LNCaP clone FGC (cell line): ENCODE measurements at places on chromosomes 4 and X.

DNA sequence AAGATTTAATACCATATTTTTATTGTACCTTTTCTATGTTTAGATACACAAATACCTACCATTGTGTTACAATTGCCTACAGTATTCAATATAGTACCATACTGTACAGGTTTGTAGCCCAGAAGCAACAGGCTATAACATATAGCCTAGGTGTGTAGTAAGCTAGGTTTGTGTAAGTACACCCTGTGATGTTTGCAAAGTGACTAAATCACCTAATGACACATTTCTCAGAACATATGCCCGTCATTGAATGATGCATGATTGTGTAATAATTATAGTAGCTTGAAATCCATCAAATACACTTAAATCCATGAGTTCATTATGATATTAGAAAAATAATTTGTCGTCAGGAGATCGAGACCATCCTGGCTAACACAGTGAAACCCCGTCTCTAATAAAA, 30.8 kb downstream of the GAB3 start:
- no peak for DNase-seq

DNA sequence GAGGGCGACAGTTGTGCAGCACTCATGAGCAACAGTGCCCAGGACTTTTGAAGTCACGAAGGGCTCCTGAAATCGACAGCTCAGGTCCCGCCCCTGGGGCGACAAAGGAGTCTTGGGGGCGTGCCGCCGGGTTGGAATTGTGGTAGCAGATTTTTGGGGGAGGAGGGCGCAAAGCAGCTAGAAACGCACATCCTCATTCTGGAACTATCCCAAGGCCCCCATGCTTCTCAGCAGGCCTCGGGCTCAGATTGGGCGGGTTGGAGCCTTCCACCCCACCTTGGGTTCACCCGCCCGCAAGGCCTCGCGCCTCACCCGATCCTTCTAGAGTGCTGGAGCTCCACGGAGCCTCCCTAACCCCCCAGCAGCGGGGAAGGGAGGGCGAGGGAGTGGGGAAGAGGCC, 85.5 kb downstream of the HPRT1 start:
- no peak for DNase-seq

GRCh38 chr4:186825069-186825468, 101.4 kb upstream of the FAT1 start:
- DNase-seq = no peak

GRCh38 chr4:15652841-15653240, 2.3 kb downstream of the FBXL5 start:
- no peak for DNase-seq

- no peak for DNase-seq
Observed at GRCh38 chr4:83996254-83996653, 460.3 kb downstream of the GPAT3 start.

- no peak for DNase-seq
Observed at GRCh38 chr4:1137063-1137776, 23.9 kb upstream of the RNF212 start.

DNA sequence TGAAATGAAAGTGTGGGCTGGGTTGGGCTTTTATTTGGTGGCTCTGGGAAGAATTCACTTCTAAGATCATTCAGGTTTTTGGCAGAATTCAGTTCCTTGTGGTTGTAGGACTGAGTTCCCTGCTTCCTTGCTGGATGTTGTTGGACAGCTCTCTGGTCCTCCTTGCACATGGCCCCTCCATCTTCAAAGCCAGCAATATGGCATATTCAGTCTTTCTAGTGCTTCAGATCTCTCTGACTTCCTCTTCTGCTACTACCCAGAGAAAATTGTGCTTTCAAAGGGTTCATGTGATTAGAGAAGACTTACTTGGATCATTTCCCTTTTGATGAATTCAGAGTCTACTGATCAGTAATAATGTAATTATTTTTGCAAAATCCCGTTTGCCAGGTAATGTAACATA, 12.8 kb upstream of the IGFBP7 start:
- DNase-seq = no peak

DNA sequence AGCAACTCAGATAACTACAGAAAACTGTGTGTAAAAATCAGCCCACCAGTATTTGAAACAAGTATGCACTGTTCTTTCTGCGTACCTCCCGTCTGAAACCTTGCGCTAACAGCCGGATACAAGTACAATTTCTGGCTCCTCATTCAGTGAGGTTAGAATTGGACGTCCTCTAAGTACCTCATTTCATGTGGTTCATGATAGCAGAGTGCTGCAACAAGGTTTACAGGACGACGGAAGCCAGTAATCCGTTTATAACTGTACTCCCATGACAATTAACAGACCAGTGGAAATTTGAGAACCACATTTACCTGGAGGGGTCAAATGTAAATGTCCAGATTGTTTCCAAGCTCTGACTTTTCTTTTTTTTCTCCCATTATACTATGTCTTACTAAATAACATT, 52.9 kb upstream of the TENM3 start:
- DNase-seq = no peak

GRCh38 chrX:9948406-9948805, 18.8 kb upstream of the CLDN34 start:
- no peak for DNase-seq

- no peak for DNase-seq
Observed at GRCh38 chrX:48083212-48083611, 11.8 kb upstream of the ZNF630 start.

DNA sequence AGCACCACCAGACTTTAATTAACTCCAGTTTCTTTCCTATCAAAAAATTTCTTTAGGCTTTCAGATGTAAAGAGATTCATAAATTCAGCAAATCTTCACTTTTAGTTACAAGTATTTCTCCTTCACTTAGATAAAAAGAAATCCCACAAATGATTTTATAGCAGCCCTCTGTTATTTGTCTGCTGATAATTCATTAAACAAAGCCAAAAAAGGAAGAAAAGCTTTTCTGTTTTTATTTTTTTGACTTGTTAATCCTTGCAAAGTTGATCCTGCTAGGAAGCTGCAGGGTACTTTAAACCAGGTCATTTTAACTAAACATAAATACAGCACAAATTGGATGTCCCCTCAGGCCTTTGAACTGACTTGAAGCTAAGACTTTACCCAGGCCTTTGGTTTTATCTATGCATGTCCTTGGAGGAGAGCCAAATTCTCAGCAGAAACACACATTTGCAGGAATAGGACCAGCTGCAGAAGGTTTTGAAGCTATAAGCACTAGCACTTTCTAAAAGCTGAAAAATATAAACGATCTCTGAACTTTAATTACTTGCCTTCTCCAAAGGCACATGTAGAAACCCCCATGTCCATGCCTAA, 57.5 kb downstream of the PCDH18 start:
- no peak for DNase-seq

DNA sequence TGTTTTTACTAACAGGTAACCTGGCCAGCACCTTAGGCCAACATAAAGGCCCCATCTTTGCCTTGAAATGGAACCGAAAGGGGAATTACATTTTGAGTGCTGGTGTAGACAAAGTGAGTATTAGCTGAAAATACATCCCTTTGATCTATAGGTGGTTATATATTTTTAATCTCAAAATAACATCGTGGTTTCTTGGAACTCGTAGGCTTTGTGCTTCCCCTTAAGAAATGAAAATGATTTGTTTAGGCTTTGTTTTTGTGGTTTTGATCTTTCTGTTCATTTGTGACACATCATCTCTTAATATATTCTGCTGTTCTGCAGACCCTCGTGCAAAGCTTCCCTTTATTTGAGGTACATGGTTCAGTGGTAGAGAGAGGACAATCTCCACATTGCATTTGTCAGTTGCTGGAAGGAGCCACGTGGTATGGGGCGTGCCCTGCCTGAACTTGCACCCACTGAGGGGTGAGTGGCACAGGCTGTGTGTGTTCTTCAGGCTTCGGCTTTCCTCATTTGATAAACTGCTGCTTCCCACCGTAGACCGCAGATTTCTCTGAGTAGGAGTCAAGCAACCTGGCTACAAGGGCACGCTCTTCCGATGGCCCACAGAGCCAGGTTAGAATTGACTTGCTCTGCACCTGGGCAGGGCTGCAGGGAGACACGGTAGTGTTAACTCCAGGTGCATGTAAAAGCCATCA, 72.2 kb downstream of the GPR143 start:
- DNase-seq = no peak

DNA sequence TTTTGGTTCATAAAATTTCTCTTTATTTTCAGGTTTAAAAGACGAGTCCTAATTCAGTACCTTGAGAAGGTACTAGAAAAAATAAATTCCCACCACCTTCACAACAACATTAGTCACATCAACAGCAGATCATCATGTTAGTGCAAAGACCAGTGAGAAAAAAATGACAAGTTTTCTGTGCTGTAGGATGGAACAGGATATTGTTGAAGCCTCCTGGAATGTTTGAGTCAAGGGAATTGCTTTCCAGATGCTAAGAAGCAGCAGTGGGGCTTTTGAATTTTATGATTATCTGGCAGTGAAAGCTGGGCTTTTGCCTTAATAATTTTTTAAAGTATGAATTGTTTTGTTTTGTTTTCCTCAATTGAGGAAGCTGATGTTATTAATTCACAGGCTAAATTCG, 61.0 kb downstream of the INTS6L start:
- DNase-seq = no peak

GRCh38 chr4:47462799-47463234, 685 bp downstream of the COMMD8 start:
- no peak for DNase-seq

GRCh38 chrX:136185401-136186022, 38.2 kb downstream of the FHL1 start:
- no peak for DNase-seq

GRCh38 chrX:36160081-36160480, 240.5 kb downstream of the CFAP47 start:
- DNase-seq = no peak

DNA sequence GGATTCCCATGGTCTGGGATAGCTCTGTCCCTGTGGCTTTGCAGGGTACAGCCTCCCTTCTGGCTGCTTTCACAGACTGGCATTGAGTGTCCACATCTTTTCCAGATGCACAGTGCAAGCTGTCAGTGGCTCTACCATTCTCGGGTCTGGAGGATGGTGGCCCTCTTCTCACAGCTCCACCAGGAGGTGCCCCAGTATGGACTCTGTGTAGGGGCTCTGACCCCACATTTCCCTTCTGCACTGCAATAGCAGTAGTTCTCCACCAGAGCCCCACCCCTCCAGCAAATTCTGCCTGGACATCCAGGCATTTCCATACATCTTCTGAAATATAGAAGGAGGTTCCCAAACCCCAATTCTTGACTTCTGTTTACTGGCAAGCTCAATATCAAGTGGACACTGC, 50.2 kb upstream of the GRID2 start:
- DNase-seq = no peak

DNA sequence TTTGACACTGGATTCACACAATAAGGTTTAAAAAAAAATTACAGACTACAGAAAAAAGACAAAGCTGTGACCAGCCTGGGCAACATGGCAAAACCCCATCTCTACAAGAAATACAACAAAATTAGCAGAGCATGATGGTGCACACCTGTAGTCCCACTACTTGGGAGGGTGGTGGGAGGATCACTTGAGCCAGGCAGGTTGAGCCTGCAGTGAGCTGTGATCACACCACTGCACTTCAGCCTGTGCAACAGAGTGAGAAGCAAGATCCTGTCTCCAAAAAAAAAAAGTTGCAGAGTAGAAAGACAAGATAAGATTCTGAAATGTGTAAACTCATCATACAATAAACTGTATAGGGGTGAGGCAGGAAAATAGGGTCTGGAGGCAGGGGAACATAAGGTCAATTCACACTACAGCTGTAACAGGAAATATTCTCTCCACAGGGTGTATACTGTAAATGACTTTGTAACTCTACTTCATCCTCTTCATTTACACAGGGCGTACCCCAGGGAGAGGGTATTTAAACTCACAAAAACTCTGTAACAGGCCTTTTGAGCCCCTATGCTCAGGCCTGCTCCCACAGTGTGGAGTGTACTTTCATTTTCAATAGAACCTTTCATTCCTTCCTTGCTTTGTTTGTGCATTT, 112.6 kb upstream of the MAPK10 start:
- no peak for DNase-seq

DNA sequence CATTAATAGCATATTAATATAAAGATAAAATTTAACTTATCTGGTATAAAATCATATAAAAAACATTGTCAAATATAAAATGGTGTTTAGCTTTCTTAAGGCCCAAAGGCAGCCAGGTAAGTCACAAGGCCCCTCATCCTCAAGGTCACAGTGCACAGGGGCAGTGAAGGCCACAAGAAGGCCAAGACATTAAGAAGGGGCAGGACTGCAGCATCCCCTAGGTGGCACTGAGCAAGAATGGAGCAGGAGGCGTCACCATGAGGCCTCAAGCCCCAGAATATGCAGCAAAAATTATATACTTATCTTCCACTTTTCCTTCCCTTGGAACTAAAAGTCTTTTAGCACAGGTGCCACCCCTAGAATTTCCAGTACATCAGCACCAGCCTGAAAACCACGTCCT, 49.5 kb upstream of the MAGEA8 start:
- no peak for DNase-seq
